ENCODE measurements at places on chromosomes 5 and 9.

DNA sequence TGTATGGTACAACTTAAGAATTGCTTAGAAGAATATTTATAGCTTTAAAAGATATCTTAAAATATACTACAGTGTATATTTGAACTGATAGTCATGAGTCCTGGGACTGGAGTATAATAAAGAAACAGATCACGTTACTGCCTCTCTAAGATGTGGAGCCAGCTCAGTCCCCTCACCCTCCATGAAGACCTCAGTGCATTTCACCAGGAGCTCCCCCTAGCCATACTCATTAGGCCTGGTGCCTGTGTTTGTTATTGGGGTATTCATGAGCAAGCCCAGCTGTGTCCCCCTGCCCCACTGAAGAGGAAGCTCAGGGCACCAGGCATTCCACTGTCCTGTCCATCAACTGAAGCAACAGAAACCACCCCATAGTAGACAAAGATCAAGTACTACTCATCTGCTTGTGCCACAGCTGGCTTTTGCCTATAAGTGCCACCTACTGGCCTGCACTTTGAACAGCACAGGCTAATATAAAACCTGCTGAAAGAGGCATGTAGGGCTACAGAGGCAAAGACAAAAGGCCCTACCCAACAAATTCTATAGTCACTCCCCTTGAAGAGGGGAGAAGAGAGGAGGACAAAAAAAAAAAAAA, 850.2 kb upstream of the NUDT12 start:
- no peak for DNase-seq

- DNase-seq = no peak
Measured at GRCh38 chr5:69491838-69492390, 676 bp upstream of the OCLN start.

GRCh38 chr5:148843510-148844318, 17.3 kb downstream of the ADRB2 start:
- no peak for DNase-seq

GRCh38 chr9:117156771-117157535, 257.9 kb downstream of the ASTN2 start:
- DNase-seq = no peak

GRCh38 chr5:80967500-80968181, 7.5 kb downstream of the RASGRF2 start:
- no peak for DNase-seq

GRCh38 chr9:126411948-126412284, 85.3 kb downstream of the MVB12B start:
- DNase-seq = no peak

GRCh38 chr5:6886866-6887265, 173.6 kb downstream of the TENT4A start:
- no peak for DNase-seq
